Upper lobe of right lung (tissue), 1 donor: ENCODE measurements at places on chromosomes 12 and 14. TPM values are rescaled to one million over a fixed set of nuclear protein-coding genes. Genes with fewer than 3 reads are reported as not detected.

Gene CIROP
- not detected for total RNA-seq

Gene TAS2R9
- not detected for total RNA-seq

GRCh38 chr12:49636979-49637755, 13.8 kb downstream of the PRPF40B start:
- no peak overlapping the region for H3K4me3 ChIP-seq
- peaks cover 11% of the 10 kb centered on the region for H3K36me3 ChIP-seq
- no peak overlapping the region for H3K27ac ChIP-seq
- peaks cover 6% of the 10 kb centered on the region for H3K4me1 ChIP-seq
- H3K27me3 ChIP-seq, result no peaks in the 10 kb centered on the region

DNA sequence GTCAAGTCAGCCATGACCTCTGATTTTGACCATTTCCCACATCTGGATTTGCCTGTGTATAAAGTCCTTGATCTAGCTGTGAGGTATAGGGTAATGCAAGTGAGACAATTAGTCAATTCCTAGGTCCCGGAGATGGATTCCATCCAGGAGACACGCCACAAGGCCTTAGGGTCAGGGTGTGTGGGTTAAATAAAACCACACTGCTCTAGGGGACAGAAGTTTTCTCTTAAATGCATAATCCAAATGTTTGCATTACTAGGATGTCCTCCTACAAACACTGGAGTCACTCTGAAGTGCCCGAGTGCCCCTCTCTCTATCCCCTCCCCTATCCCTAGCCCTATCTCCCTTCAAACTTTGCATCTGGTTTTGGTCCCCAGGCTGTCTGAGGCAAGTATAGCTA, 26.8 kb downstream of the LRIG3 start:
- no peak overlapping the region for H3K4me3 ChIP-seq
- no peak for DNase-seq
- no peaks in the 10 kb centered on the region for H3K27me3 ChIP-seq
- peaks cover 19% of the 10 kb centered on the region for H3K36me3 ChIP-seq

DNA sequence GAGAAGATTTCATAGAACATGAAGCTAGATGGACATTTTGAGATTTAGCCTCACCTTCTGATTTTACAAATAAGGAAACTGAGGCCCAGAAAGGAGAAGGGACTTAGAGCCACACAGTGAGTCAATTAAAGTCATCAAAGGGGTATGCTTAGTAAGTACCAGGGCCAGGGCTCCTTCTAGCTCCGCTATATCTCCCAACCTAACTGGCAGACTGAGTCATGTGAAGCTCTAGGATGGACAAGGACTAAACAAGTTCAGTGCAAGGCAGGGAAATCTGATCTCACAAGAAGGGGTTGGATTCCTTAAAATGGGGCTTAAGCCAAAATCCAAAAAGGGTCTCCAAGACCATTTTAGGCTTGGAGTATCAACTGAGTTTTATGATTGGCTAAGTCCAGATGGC, 215.8 kb downstream of the PHLDA1 start:
- no peak overlapping the region for H3K4me3 ChIP-seq
- peaks cover 2% of the 10 kb centered on the region for H3K4me1 ChIP-seq
- peaks cover under 1% of the 10 kb centered on the region for H3K27me3 ChIP-seq
- H3K27ac ChIP-seq, result no peak overlapping the region
- H3K36me3 ChIP-seq, result no peaks in the 10 kb centered on the region

DNA sequence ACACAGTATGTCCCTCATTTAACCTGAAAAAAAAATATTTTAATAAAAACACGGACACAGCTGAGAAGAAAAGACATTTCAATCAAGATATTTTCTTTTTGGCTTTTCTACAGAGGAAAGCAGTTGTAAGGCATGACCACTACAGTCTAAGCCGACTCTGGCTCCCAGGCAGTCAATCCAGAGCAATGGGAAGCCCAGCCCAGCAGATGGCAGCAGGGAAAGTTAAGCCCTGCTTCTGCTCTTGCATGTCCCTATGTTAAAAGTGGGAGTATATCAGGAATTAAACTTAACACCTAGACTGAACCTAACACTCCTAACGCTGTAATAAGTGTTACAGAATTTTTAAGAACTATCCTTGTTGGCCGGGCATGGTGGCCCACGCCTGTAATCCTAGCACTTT, 19.5 kb upstream of the HAL start:
- H3K27ac ChIP-seq, result no peak overlapping the region
- DNase-seq, result no peak
- peaks cover 93% of the 10 kb centered on the region for H3K36me3 ChIP-seq
- no peak overlapping the region for H3K4me3 ChIP-seq
- peaks cover 13% of the 10 kb centered on the region for H3K4me1 ChIP-seq
- no peaks in the 10 kb centered on the region for H3K27me3 ChIP-seq

DNA sequence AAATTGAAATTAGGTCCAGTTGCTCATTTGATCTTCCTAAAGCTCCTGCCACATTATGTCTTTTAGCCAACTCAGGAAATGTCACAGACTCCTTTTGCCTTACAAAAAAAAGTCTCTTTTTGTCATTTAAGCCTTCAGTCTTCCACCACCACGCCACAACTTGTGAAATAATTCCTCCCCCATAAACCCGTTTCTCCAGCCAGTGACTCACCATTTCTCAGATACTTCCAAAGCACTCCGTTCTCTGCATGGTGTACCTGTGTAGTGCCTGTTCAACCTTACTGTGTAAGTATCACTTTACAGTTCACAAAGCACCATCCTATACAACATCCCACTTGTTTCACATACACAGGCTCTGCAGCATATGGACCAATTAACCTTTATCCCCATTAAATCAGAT, 139.5 kb upstream of the AEBP2 start:
- DNase-seq, result no peak
- peaks cover 6% of the 10 kb centered on the region for H3K4me1 ChIP-seq
- no peaks in the 10 kb centered on the region for H3K36me3 ChIP-seq
- no peak overlapping the region for H3K4me3 ChIP-seq
- no peak overlapping the region for H3K27ac ChIP-seq
- H3K27me3 ChIP-seq, result no peaks in the 10 kb centered on the region

Gene PIP4P1
- 40.2 TPM for total RNA-seq

DNA sequence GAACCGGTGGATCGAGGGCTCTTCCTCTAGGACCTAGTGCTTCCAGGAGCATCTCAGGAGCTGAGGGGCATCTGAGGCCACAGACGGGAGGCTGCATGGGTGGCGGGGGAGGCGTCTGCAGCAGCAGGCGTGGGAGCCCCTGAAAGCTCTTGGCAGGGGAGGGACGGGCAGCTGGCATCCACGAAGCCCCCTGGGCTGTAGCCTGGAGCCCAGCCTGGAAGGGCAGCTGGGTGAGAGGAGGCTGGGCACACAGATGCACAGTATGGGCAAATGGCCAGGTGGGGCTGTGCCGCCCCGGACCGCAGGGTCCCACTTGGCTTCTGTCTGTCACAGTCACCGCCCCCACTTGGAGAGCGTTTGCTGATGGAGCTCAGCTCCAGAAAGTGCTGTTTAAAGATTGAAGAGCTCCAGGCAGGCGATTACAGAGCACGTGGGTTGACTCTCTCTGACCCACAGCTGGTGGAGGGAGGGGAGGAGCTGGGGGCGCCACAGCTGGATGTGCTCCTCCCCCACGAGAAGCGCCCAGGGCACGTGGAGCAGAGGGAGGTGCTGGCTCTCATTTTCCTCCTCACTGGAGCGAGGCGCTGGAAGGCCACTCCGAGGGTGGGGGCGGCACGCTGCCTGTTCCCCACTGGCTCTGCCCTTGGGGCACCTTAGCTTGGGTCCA, 155.0 kb upstream of the C14orf180 start:
- H3K36me3 ChIP-seq, result no peaks in the 10 kb centered on the region
- H3K4me3 ChIP-seq, result no peak overlapping the region
- DNase-seq, result peak; percentile 60
- no peaks in the 10 kb centered on the region for H3K4me1 ChIP-seq
- H3K27me3 ChIP-seq, result no peaks in the 10 kb centered on the region

- peak; percentile 60 for DNase-seq
- H3K27me3 ChIP-seq, result no peaks in the 10 kb centered on the region
- peaks cover 33% of the 10 kb centered on the region for H3K36me3 ChIP-seq
- peaks cover 12% of the 10 kb centered on the region for H3K4me1 ChIP-seq
- no peak overlapping the region for H3K27ac ChIP-seq
Measured at GRCh38 chr14:92677087-92677668, 71.2 kb downstream of the LGMN start.

- peaks cover 50% of the 10 kb centered on the region for H3K4me1 ChIP-seq
- no peak overlapping the region for H3K4me3 ChIP-seq
- H3K27me3 ChIP-seq, result no peaks in the 10 kb centered on the region
- no peak for DNase-seq
- H3K36me3 ChIP-seq, result no peaks in the 10 kb centered on the region
Measured at GRCh38 chr12:45973526-45973925, 16.8 kb downstream of the SCAF11 start.

DNA sequence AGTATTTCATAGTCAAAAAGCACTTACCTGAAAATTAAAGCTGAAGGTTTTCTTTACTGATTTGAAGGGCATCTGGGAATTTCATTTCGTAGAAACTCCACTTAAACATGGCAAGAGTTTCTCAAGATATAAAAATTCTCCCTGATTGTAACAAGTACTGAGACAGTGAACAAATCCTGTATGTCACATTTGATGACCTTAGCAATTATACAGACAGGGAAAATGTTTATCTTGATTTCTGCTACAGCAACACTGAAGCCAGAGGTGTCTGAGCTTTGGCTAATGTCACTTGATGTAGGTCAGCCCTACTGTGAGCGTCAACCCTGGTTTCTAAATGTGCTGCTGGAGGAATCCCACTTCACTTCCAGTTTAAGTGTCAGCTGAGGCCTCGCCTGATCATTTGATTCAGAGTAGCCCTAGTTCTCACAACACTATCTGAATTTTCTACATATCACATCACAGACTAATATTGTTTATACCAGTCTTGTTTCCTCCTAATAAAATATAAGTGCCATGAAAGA, 20.9 kb downstream of the RTRAF start:
- H3K4me3 ChIP-seq, result no peak overlapping the region
- peaks cover 66% of the 10 kb centered on the region for H3K36me3 ChIP-seq
- H3K4me1 ChIP-seq, result peaks cover 7% of the 10 kb centered on the region
- no peak overlapping the region for H3K27ac ChIP-seq
- H3K27me3 ChIP-seq, result no peaks in the 10 kb centered on the region
- no peak for DNase-seq

- no peaks in the 10 kb centered on the region for H3K27me3 ChIP-seq
- H3K4me1 ChIP-seq, result peaks cover 8% of the 10 kb centered on the region
- H3K27ac ChIP-seq, result no peak overlapping the region
- H3K4me3 ChIP-seq, result no peak overlapping the region
Measured at GRCh38 chr12:55684761-55685370, 22.8 kb downstream of the ITGA7 start.

- peaks cover 5% of the 10 kb centered on the region for H3K4me1 ChIP-seq
- no peak overlapping the region for H3K27ac ChIP-seq
- DNase-seq, result no peak
- peaks cover 3% of the 10 kb centered on the region for H3K36me3 ChIP-seq
- peaks cover 32% of the 10 kb centered on the region for H3K27me3 ChIP-seq
Measured at GRCh38 chr12:132619386-132620112, 973 bp downstream of the P2RX2 start.

DNA sequence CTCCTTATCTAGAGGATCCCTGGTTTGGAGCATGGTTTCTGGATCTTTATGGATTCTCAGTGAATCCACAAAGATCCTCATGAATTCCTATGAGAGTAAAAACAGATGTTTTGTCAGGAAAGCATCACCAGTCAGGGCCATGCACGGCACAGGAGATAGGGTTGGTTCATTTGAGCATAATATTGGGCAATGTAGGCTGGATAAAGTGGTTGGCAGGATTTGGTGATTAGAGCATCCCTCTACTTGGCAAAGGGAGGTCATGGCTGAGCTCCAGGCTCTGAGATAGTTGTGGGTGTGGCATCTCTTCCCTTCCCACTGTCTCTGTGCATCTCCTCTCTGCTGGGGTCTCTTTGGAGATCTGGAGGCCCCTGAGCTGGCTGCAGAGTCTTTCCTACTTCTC, 149.8 kb downstream of the DACT1 start:
- H3K27ac ChIP-seq, result no peak overlapping the region
- H3K36me3 ChIP-seq, result no peaks in the 10 kb centered on the region
- no peaks in the 10 kb centered on the region for H3K27me3 ChIP-seq
- no peak overlapping the region for H3K4me3 ChIP-seq

DNA sequence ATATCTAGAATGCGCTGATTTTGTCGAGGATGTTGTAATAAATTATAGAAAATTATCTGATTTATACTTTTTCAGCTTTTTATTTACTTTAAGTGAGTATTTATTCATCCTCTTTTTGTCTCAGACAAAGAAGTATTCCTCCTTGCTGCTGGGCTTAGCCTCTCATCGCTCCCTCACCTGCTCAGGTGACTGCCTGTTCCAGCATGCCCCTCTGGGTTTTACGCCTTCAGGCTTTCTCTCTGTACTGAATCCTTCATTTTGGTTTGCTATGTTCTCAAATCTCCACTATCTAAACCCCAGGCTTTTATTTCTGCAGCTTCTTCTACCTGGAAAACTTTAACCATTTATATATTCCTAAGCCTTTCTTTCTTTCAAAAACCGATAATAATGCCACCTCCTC, 1650.9 kb upstream of the SEL1L start:
- DNase-seq, result no peak
- no peak overlapping the region for H3K27ac ChIP-seq
- H3K4me3 ChIP-seq, result no peak overlapping the region
- no peaks in the 10 kb centered on the region for H3K4me1 ChIP-seq
- H3K27me3 ChIP-seq, result no peaks in the 10 kb centered on the region

- no peak overlapping the region for H3K4me3 ChIP-seq
- no peak overlapping the region for H3K27ac ChIP-seq
- H3K36me3 ChIP-seq, result no peaks in the 10 kb centered on the region
- DNase-seq, result no peak
- no peaks in the 10 kb centered on the region for H3K27me3 ChIP-seq
Measured at GRCh38 chr12:98371419-98371818, 144.0 kb upstream of the TMPO start.

Gene LRFN5
- total RNA-seq, result 1.0 TPM

Gene FAM186B
- total RNA-seq, result 0.75 TPM

DNA sequence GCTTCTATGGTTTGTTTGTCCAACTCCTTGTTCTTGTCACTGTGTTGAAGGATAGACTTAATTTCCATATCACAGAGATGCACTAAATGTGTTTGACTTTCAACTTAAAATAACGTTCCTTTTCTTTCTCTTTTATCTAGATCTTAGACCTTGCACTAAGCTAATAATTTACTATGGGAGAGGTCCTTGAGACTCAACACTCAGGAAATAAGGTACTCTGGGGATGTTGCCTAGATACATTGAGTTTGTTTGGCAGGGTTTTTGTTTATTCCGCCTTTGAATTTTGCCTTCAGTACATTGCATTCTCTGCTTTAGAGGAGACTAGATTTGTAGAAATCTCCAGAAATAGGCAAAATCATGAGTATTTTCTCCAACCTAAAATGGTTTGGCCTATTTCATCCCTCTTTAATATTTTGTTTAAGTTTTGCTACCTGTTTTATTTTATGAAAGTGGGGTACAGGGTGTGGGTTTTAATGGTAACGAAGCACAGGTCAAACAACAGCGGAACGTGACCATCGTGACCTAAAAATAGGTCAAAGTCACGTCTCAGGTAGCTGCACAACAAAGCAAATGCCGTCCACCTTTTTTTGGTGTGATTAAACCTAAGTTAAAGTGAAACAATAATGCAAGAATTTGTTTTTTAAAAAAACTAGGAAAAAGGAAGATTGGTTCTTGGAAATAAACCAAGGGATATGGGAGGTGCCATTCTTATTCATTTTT, 115.3 kb upstream of the CPSF6 start:
- H3K36me3 ChIP-seq, result no peaks in the 10 kb centered on the region
- H3K4me1 ChIP-seq, result peaks cover 6% of the 10 kb centered on the region
- DNase-seq, result no peak
- H3K4me3 ChIP-seq, result no peak overlapping the region
- H3K27ac ChIP-seq, result peak overlapping the region; percentile 87
- H3K27me3 ChIP-seq, result no peaks in the 10 kb centered on the region
